ENCODE measurements at places on chromosomes 5 and 9.

GRCh38 chr5:7396713-7397454 lies 946 bp downstream of the ADCY2 start:
- DNase-seq: no peak

DNA sequence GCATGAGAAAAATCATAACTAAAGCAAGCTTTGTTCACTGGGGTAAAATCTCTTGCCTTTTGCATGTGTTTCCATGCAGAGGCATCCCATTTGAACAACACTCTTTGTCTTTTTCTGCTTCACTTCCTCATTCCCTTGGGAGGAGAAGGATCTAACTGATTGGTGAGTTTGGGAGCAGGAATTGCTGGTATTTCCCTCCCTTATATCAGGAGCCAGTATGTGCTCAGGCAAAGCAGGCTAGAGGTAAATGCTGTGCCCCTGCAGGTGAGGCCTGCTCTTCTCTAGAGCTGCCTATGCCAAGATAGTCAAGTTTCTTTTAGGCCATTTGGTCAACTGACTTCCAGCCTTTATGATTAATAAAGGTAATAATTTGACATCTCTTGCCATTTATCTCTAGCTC lies 179.9 kb downstream of the COX7C start:
- no peak for DNase-seq

- DNase-seq: no peak
These were observed 67.4 kb upstream of the CCDC112 start for GRCh38 chr5:115363879-115364278.

DNA sequence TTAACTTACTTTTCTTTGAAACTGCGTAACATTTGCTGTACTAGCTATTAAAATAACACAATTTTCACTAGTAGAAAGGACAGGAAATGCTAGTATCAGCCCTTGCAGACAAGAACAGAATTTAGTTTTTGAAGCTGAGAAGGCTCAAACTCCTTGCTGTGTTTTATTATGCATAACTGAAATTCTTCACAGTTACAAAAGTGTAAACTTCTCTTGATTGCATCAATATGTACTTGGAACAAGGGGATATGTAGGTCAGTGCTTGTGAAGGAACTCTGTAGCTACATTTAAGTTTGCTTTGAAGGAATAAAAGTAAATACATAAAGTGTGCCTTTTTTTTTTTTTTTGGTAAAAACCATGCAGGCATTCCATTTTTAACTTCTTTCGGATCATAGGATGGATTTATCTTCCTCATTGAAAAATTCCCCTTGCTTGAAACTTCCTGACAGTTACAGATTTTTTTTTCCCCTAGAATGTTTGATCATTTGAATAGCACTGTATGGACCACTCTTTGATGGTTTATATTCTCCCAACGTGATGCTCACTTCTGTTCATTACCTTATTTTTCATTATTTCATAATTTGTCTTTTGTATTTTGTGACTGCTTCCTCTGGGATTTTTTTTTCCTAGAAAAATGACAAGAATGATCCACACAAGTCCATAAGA lies 94.9 kb upstream of the DAB2 start:
- no peak for DNase-seq

DNA sequence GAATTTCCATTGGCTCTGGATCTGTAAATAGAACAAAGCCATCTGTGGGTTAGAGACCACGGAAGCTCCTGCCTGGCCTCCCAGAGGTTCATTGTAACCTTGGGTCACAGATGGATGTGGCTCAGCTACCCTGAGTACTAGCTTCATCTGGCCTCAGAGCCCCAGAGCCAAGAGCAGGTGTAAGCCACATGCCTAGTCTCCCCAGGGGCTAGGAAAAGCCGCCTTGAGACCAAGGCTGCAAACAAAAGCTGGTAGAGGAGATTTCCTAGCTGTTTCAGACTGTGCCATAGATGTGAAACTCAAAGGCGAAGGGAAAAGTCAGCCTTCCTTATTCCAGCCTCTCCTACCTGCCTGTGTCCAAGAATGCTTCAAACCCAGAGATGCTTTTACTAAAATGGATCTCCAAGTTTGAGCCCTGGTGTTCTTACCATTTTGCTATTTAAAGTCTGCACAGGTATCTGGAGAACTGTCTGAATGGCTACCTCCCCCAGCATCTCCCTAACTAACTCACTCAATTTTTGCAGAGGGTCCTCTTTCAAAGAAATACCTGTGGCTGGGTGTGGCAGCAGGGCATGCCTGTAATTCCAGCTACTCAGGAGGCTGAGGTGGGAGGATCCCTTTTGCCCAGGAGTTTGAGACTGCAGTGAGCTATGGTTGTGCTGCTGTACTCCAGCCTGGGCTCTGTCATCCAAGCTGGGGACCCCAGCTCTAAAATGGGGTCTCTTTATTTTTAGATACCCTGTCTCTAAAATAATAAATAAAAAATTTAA lies 42.3 kb upstream of the MAP1B start:
- DNase-seq: no peak

DNA sequence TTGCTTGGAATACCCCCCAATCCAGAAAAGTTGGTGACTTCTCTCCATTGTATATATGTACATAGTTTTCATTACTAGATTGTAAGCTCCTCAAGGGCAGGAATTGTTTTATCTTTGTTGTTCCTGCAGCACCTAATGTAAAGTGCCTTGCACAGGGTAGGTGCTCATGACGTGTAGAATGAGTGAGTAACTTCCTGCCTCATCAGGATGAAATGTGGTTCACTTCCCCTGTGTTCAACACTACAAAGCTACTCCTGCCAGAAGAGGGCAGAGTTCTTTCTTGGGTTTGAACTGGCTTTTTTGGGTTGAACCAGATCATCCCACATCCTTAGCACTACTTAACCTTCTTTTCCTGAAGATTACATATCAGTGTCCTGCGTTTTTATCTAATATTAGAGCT lies 23.9 kb downstream of the GTF3C4 start:
- DNase-seq: peak; percentile 24

DNA sequence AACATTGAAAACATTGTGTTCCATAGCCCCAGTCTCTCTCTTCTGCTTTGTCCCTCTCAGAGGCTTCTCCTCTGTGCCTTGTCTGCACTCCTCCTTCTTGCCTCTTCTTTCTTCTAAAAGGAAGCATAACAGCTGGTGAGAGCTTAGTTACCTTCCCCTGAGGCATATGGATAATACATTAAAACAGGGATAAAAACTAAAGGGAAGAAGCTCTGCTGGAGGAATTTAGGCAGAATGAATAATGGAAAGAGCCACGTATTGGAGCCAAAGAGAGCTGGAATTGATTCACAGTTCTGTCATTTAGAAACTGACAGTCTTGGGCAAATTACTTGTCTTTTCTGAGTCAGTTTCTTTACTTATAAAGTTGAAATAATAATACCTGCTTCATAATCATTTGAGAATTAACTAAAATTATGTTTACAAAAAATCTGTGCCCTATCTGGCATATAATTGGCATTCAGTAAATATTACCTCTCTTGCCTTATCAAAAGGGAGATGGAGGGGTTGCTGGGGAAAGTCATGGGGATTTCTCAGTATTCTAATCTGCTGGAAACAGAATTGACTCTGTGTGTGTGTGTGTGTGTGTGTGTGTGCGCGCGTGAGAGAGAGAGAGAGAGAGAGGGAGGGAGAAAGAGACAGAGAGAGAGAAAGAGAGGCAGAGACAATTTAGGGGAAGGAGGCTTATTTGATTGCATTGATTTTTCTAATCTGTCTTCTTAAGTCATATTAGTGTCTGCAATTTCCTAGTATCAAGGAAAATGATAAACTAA lies 20.2 kb downstream of the ZNF474 start:
- no peak for DNase-seq

- DNase-seq: no peak
These were observed 11.0 kb upstream of the CCDC171 start for GRCh38 chr9:15541872-15542271.

DNA sequence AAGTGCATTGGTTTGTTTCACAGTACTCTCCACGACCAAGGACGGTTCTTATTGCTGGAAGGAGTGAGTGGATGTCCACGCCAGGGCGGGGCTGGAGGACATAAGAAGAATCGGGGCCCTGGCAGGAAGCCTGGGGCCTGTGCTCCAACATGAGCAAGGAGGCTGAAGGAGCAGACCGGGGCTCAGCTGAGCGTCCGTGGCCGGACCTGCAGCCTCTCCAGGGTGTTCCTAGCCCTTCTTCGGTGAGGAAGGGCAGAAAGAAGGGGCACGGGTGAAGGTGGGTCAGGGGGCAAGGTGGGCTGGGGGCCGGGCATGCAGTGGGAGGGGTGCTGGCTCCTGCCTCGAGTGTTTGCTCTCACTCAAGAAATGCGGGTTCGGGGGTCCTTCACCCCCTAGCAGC lies 18.1 kb downstream of the FAM78A start:
- no peak for DNase-seq

GRCh38 chr5:55856516-55857246 lies 5.5 kb downstream of the IL31RA start:
- peak; percentile 42 for DNase-seq

- no peak for DNase-seq
These were observed 363.9 kb upstream of the MEF2C start for GRCh38 chr5:89246864-89247263.

DNA sequence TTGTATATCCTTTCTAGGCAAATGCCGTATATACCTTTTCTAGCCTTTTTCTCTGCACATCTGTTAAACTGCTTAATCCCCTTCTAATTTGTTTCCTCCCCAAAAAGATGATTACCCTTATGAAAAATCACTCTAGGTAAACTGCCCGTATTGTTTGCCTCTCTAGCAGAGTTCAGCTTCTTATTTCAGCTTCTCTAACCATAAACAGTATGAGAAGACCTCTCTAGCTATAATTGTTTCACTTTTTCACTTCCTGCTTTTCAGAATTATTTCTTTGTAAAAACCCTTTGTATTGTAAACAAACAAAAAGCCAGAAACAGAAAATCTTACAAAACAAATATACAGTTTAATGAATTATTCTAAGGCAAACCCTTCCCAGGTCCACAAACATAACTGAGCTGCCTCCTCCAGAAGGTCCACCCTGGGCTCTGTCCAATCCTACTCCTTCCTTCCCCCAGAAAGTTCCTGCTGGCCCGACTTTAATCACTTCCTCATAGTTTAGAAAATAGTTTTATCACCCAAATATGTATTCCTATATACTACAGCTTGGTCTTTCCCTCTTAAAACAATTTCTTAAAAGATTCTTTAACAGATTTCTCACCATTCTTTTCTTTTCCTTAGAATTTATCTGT lies 158.1 kb downstream of the FGF1 start:
- no peak for DNase-seq

DNA sequence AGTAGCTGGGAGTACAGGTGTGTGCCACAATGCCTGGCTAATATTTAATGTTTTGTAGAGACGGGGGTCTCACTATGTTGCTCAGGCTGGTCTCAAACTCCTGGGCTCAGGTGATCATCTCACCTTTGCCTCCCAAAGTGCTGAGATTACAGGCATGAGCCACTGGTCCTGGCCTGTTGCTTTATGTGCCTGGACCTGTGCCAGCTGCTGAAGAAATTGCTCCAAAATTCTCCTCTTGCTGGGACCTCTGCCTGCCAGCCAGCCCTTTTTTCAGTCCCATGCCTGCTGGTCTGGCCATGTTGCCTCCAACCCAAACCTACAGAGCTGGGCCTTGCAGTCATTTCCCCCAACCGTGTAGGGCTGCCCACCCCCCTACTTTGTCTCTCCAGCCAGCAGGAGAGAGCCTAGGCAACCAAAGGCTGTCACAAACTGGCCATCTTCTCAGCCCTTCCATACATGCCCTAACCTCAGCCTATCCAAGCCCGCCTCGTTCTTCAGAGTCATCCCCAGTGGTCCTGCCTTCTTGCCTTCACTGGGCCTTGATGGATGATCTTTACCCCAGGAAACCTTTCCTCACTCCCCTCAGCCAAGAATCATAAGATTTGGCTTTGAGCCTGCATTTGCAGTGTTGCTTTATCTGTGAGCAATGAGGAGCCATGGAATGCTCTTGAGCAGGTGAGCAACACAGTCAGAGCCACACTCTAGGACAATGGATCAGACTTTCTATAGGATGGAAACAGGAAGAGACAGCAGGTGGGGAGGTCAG lies 27.4 kb upstream of the SYNPO start:
- no peak for DNase-seq

DNA sequence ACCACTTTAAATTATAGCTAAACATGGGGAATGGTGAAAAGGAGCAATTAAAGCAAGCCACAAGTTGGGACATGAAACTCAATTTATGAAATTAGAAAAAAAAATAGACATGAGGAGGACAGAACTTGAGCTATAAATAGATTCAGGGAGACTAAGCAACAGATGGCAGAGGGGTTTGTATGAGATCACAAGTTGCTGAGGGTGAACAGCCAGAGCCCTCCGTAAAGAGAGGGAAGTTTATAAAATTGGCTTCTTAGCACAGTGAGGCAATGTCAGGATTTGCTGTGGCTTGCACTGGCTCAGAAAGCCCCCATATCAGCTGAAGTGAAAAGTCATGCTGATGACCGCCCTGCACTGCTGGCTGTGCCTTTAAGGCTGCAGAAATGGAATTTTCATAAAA lies 443.4 kb upstream of the CD180 start:
- DNase-seq: no peak

GRCh38 chr5:4384649-4385048 lies 755.5 kb upstream of the ADAMTS16 start:
- DNase-seq: no peak

- no peak for DNase-seq
These were observed at the start of gene GARNL3 for GRCh38 chr9:127264462-127265219. Gene GARNL3, plus strand, starts transcription at chr9:127264774. Its CDS starts 104 bp downstream, at chr9:127264878.

DNA sequence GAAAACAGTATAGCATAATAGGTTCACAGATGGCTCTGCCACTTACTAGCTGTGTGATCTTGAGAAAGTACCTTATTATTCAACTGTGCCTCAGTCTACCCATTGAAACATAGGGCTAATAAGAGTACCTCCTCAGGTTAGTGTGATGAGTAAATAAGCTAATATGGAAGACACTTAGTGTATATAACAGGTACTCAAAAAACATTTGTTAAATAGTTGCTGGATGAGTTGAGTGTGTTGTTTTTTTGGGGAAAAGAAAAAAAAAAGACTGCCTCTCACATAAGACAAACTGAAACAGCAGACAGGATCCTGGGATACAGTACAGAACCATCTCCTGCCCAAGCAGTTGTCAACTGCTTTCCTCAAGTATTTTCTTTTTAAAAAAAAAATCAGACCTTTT lies 5.2 kb downstream of the STOM start:
- no peak for DNase-seq

DNA sequence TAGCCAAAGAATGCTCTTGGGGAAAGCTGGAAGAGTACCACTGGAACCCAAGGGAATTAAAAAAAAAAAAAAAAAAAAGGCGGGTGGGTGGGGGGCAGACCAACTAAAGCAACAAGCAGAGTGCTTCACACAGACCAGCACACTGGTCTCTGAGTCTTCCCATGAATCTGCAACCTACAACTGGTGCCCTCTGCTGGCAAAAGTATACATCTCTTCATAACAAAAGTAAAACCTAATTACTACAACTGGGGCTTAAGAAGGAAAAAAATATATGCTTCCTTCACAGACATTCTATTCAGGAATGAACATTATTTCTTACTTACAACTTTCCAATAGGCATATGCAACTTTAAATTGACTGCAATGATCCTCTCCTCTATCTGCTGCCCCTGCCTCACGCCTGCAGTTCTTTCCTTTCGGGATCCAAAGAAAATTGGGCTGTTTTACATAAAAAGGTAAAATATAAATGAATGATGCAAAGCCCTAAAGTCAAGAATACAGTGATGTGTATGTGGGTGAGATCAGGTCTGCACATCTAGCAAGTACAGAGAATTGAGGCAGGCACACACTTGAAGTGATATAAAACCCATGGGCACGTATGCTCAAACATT lies 7.2 kb upstream of the KLHL3 start:
- peak; percentile 77 for DNase-seq

Measured in activated naive CD4-positive, alpha-beta T cell treated with anti-CD3 and anti-CD28 coated beads, Interleukin-2, amount 10 ng/mL, durations not matched to agents 7 days and 5 days (primary cell).